ENCODE measurements at places on chromosomes 16 and 17.

DNA sequence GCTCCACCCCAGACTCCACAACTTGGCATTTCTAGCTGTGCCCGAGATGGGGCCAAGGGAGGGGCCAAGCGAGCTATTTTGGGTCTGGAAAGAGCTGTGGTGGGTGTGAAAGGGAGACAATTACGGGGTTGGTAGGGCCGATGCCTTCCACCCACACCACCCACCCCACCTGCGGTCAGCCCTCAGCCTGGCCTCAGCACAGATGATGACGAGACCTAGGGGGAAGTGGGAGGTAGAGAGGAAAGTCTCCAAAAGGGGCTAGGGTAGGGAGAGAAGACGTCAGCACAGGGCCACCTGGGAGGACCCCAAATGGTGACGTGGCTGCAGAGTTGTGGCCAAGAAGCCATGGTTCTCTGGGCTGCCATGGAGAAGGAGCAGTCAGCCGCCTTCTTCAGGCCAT, 83.1 kb downstream of the SDK2 start:
- DNase-seq = no peak

DNA sequence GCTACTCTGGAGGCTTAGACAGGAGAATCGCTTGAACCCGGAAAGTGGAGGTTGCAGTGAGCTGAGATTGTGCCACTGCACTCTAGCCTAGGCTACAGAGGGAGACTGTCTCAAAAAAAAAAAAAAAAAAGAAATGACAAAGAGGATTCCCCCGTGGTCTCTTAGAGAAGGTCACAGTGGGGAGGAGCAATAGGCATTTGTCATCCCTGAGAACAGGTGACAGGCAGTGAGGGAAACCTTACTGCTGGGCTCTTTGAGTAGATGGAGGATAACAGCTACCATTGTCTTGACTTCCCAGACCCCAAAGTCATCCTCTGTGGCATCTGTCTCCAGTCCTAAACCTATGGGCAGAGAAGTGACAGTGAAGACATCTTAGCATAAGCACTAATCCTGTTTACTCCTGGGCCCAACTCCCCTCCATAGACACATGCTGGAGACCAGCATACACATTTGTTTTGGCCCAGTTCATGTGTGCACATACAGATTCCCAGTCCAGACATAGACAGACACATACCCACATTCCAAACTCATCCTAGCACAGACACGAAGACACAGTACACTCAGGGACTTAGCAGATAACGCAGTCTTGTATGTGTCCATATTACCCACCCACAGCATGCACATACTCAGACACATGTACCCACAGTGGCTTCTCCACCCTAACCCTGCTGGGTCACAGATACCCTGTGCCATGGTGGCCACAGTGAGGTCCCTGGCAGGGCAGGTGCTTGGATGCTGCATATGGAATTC, 2.7 kb downstream of the ESRP2 start:
- DNase-seq = no peak

DNA sequence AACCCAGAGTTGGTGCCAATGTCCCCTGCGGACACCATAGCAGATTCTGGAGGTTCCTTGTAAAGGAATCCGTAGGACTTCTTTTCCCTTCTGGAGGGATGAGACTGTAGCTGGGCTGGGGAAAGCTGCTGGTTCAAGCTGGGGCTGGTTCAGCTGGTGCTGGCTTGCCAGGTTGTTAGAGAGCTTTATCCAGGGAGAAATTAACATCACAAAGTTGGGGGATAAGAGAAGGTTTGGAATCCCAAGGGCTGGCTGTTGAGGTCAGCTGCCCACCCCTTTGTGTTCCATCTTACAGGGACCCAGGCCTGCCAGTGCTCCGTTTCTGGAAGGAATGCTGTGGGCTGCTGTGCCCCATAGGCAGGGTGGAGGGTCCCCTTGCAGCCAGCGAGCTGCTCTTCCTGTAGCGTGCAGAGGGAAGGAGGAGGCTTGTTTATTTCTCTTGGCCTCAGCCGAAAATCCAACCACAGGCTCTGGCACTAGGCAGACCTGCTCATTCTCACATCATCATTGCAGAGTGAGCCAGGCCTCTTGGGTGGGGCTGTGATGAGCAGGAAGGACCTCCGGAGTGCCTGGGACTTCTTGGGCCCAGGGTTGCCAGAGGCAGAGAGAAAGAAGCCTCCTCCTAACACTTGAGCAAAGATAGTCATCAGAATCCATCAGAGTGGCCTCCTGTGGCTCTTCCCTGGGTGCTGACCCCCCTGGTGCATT, 251.1 kb downstream of the SEC14L1 start:
- no peak for DNase-seq

- no peak for DNase-seq
Measured at GRCh38 chr16:52783616-52784015, 236.7 kb upstream of the TOX3 start.

DNA sequence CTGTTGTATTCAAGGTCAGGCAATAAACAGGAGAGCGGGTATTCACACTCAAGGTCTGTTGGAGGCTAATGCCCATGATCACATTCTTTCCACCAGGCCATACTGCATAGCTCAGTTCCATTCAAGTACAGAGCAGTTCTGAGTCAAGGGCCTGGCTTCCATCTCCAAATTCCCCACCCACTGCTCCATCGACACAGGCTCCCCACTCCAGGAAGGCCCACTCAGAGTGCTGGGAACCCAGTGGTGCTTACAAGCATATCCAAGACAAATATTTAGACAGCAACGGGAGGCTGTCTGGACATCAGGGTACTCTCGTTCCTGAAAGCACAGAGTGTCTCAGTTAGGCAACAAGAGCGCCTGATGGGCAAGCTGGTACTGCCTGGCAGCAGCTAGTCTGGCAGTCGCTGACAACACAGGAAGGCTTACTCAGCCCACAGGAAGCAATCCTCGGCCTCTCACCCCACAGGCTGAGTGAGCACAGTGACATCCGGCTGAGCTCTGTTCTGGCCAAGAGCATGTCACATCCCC, 40.9 kb downstream of the RFFL start:
- peak; percentile 25 for DNase-seq

DNA sequence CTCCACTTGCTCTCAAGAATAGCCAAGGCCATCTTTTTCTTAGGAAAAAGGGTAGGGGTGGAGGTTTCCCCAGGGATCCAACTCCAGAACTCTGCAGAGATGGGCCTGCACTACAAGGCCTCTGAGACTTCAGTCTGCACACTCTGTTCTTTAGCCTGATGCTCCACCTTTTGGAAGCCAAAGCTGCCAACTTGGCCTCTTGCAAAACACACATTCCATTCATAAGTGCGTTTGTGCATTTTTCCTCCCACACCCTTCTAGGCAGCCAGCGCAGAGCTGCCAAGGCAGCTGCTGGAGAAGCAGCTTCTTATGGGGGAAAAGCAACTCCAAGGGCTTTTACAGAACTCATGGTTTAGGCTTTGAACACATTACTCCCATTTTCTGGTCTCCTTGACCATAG, 45.3 kb downstream of the REXO5 start:
- DNase-seq = no peak

- DNase-seq = no peak
Measured at GRCh38 chr17:31788956-31789355, 70.1 kb downstream of the COPRS start.

GRCh38 chr17:200586-200985, 19.1 kb upstream of the DOC2B start:
- DNase-seq = no peak

DNA sequence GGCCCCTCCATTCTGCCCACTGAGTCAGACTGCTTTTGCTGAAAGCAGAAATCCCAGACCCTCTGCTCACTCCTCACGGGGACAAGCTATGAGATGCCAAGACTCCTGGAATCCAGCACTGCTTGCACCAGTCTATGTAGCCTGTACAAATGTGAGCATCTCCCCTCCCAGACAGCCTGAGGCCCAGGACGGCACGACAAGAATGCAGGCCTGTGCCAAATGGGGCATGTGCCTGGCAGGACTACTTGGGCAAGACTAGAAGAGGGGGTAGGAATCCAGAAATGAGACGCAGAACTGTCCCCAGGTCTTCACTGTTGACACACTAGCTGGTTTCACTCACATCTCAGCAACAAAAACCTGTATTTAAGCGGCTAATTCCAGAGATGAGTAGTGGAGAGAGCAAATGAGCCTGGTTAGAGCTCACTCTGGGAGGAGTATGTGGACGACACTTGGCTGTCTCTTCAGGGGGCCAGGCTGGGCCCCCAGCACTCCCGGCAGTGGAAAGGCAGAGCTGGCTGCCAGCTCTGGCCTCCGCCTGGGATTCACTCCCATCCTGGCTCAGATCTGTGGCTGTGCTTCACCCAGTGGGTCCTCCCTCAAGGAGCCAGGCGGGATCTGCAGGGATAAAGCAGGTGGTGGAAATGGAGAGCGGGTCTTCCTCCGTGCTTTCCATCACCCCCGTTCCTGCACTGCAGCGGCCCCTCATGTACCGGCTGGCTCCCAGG, 2.9 kb upstream of the MYO1C start:
- DNase-seq = no peak

GRCh38 chr17:34252095-34252443, 3.0 kb upstream of the CCL2 start:
- DNase-seq = no peak

DNA sequence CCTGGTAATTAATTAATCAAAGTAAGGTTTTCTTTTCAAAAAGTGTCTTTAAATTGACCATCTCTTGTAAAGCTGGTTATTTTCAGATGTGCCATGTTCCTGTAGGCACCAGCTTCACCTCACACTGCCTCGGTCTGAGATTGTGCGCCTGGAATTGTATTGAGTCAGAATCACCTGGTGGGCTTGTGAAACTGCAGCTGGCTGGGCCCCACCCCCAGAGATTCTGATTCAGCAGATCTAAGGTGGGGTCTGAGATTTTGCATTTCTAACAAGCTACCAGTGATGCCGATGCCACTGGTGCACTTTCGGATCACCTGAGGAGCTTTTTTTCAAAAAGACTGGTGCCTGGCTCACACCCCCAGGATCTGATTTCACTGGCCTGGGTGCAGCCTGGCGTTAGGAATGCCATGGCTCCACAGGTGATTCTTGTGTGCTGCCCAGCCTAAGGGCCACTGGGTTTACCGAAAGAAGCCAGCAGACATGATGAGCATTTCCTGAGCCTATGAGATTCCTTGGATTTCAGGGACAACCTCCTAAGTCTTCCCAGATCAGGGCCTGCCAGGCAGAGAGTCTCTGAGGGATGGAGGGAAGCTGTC, 59.2 kb upstream of the TOB1 start:
- no peak for DNase-seq

DNA sequence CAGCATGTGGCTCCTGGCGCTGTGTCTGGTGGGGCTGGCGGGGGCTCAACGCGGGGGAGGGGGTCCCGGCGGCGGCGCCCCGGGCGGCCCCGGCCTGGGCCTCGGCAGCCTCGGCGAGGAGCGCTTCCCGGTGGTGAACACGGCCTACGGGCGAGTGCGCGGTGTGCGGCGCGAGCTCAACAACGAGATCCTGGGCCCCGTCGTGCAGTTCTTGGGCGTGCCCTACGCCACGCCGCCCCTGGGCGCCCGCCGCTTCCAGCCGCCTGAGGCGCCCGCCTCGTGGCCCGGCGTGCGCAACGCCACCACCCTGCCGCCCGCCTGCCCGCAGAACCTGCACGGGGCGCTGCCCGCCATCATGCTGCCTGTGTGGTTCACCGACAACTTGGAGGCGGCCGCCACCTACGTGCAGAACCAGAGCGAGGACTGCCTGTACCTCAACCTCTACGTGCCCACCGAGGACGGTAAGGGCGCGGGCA, 645 bp downstream of the NLGN2 start:
- DNase-seq = no peak

- no peak for DNase-seq
Measured at GRCh38 chr16:56263711-56264608, 72.7 kb downstream of the GNAO1 start.

DNA sequence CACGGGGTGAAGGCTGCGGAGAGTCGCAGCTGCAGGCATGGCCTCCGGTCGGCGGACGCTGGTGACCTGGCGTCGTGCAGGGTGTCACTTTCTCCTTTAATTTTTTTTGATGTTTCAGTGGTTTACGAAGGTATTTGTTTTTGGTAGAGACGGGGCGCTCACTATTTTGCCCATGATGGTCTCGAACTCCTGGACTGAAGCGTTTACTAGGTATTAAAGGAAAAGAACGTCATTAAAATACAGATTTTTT, 17.1 kb downstream of the ZNF213 start:
- DNase-seq = no peak

- no peak for DNase-seq
Measured at GRCh38 chr17:28878981-28879380, 18.6 kb downstream of the FLOT2 start.

DNA sequence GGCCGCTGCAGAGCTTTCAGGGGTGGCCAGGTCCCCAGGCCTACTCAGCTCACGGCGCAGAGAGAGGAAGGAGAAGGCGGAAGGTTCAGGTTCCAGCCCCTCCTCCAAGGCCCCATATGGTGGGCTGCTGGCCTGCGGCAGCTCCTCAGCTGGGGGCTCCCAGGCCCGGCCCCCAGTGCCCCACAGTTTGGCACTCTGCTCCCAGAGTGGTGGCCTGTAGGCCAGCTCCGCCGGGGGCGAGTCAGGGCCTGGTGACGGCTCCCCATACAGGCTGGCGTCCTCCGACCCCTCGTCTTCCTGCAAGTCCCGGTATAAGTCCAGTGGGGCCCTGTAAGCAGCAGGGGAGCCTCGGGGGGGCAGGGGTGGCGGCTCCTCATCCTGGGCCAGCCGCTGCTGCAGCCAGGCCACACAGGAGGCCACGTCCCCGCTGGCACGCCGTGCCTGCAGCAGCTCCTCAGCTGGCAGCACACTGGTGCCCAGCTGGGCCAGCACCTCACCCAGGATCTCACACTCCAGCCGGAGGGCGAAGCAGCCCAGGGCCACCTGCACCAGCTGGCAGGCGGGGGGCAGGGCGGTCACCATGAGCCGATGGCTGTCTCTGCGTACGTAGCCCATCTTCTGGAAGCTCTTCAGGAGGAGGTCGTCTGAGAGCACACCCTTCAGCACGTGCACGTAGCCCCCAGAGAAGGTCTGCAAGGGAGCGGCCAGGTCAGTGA, 3.7 kb downstream of the SPATA2L start:
- no peak for DNase-seq

DNA sequence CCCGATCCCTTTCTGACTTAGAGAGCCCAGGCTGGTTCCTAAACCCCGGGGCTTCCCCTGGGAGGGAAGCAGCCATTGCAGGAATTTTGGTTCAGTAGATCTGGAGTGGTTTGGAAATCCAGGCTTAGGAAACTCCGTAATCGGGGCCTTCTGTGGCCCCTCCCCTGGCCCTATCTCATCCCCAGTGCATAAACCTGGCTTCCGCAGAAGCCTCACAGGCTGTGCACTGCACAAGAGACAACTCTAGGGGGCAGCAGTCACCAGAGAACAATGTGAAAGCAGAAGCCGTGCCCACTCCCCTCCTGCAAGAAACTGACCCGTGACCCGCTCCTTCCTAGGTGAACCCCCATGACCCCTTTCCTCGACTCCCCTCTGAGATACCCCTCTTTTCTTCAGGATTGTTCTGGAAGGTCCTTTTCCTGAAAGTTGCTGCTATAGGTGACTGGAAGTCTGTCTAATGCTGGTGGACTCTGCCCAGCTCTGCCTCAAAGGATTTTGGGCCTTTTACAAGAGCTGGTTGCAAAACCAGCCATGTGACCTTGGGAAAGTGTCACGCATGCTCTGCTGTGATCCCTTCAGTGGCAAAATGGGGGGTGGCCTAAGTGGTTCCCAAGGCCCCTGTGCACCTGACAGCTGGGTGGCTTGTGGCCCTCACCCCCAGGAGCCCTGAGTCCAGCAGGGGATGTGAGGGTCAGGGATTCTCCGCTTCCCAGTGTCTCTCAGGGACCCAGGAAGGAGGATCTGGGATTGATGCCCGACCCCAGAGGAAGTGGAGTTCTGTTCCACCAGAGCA, 14.4 kb downstream of the GUCY2D start:
- no peak for DNase-seq

GRCh38 chr17:73803964-73804435, 159.8 kb upstream of the SDK2 start:
- DNase-seq = no peak
